Fibroblast of lung (primary cell): ENCODE measurements at places on chromosomes 4 and X. TPM values are rescaled to one million over a fixed set of nuclear protein-coding genes. Genes with fewer than 3 reads are reported as not detected.

Gene RBM46
- under 0.01 TPM in 1 of 2 replicates, not detected in the other for total RNA-seq

Gene CYBB
- total RNA-seq: under 0.01 TPM in 2 replicates

Gene CFAP299
- 2.3 and 16.2 TPM in 2 replicates for total RNA-seq

Gene HMX1
- not detected in 2 replicates for total RNA-seq

Gene FRMPD3
- total RNA-seq: under 0.01 TPM in 1 of 2 replicates, not detected in the other

Gene GAGE2A
- total RNA-seq: not detected in 2 replicates

Gene DIPK2B
- total RNA-seq: not detected in 2 replicates

- DNase-seq: no peak
These were observed 449.1 kb downstream of the FAM133A start for GRCh38 chrX:94123062-94123461.

DNA sequence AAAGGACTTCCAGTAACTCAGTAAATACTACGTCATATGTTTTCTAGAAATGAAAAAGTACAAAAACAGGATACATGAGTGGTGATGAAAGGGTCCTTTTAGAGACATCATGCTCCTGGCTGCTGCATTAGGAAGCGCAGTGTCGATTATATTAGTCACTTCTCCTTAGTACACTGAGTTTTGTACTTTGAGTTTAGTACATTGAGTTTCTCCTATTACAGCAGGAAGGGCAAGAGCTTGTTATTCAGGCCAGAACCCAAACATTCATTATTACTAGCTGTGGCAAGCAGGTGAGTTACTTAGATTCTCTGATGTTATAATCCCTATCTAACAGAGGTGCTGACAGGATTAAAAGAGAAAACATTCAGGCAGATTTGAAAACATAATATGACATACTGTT, 21.3 kb downstream of the RPGR start:
- DNase-seq: peak; percentile 75

DNA sequence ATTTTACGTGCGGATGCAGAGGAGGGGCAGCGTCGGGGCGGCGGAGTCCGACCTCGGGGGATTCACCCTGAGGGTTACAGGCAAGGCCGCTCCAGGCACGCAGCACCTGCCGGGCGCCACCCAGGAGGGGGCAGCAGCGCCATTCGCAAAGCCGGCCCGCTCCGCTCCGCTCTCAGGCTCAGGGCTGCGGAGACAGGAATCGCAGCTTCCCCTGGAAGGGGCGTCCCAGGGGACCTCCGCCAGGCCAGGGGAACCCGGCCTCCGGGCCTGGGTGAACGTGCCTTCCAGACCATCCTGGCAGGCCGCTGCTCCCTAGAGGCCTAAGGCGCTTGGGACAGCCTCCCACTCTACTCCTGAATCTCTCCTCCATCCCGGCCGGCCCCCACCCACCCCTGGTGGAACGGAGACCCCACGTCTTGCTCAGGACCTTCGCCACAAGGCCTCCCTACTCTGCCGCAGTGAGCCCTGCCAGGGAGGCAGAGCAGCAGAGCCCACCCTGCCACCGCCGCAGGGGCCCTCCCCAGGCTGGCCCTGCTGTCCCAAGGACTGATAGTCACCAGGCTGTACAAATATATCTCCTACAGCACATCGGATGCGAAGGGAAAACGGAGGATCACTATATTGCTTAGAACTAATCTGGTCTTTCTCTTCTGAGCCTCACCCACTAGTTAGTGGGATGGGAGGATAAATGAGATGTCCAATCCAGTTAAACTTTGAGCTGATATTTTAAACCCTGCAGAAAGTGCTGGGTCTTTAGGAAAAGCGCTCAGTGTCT, 115.0 kb downstream of the SMIM20 start:
- DNase-seq: peak; percentile 72

DNA sequence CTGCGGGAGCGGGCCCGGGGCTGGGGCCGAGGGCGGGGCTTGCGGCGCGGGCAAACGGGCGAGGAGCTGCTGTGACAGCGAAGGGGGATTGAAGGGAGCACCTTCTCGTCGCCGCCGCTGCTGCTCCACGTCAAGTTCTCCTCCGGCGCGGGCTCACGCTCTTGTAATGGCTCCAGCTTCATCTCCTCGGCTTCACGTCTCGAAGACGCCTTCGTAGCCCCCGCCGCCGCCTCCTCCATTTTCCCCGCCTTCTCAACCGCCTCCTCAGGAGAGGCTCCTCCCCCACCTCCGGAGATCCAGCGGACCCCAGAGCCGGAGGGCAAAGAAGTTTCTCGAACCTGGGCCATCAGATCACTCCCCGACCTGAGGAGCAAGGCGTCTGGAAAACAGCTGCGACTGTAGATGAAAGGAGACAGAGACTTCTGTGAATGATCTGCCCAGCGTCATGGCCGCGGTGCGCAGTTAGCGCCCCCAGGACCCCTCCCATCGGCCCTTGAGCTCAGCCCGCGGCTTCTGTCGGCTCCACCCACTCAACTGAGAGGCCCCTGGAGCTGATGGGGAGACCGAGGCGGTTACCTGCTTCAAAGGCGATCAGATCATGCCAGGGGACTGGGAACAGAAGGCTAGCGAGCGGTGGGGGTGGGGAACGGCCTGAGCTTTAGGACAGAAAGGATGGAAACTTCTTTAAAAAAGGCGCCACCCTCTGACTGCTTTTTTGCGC, 895 bp downstream of the USP51 start:
- DNase-seq: peak; percentile 45

- peak; percentile 75 for DNase-seq
These were observed 156.3 kb downstream of the GASK1B start for GRCh38 chr4:158016511-158016910.

GRCh38 chr4:76459291-76459723, 24.3 kb downstream of the SHROOM3 start:
- peak; percentile 98 for DNase-seq

DNA sequence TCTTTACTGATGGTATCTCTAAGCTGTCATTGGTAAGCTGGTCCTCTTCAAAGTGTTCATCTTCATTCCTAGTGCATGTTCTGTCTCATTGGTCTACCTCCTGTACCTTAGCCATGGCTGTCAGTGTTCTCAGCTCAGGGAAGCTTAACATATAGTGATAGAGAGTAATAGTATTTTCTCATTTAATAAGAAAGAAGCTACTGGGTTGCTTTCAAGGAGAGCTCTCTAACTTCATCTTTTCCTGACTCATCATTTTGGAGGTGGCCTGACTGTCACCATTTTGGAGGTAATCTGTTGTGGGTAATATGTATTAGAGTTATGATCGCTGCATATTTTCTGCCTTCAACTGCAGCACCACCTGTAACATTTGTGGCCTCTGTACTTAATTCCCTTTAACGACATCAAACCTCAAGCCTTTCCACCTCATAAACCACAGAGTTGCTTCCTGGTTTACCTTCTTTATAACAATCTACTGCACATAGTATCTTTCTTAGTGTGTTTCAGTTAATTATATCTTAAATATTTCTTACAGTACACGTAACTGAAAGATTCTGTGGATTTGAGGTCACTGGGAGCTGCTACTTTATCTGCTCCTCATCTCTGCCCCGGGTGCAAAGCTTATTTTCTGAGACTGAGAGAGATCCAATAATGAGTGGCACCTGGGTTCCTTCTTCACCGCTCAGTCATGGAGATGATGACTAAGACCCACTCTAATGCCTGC, 474.0 kb upstream of the TECRL start:
- DNase-seq: no peak

DNA sequence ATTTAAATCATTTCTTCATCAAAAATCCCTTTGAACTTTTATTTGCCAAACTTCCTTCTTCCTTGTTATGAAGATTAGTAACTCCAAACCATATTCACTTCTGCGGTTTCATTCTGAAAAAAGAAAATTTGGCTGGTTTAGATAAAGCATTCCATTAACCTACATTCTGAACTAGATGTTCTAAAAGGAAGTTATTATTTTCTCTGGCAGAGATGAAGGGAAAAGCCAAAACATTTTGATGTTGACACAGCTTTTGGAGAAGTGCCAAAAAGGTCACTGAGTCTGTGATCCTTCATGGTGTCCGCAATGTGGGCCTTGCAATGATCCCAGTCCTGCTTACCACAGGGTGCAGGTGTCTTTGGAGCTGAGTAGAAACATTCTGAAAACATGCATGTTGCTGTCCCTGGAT, 36.0 kb downstream of the CXCL8 start:
- DNase-seq: peak; percentile 94

GRCh38 chr4:105808030-105808749, 87.1 kb upstream of the NPNT start:
- no peak for DNase-seq

- DNase-seq: no peak
These were observed 1541.0 kb downstream of the PCDH7 start for GRCh38 chr4:32261196-32261595.

DNA sequence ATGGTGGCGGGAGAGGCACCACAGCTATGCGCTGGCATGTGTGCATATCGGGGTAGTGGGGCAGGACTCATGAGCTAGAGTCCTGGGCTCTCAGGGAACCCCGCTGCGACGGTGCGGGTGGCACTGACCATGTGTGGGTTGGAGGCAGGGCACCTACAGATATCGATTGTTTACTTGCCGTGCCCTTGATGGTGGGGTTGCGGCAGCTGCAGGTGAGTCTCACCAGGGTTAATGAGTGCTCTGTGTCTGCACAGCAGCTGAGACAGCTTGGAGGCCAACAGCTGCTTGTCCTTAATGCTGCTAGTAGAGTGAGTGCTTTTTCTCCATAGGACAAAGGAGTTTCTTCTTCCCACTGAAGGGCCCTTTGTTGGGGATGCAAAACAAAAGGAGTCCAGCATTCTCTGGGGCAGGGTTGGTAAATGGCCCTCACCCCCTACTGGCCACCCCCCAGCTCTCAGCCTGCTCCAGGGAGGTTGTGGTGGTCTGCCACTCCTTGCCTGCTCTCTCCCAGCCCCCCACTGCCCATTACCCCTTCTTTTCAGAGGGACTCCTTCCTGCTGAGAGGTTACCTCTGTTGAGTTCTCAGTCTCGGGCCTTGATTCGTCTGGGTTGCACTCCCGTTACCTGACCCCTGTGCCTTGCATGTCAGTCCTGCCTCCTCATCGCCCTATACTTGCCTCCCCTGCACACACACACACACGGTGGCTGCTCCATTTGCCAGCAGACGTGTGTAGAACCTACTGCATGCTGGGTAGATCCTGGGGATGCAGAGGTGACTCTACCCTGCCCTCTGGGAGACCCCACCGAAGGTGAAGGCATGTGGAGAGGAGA, 52.8 kb downstream of the TBC1D14 start:
- DNase-seq: no peak

- DNase-seq: no peak
These were observed 66.9 kb upstream of the MMAA start for GRCh38 chr4:145552181-145552822.

DNA sequence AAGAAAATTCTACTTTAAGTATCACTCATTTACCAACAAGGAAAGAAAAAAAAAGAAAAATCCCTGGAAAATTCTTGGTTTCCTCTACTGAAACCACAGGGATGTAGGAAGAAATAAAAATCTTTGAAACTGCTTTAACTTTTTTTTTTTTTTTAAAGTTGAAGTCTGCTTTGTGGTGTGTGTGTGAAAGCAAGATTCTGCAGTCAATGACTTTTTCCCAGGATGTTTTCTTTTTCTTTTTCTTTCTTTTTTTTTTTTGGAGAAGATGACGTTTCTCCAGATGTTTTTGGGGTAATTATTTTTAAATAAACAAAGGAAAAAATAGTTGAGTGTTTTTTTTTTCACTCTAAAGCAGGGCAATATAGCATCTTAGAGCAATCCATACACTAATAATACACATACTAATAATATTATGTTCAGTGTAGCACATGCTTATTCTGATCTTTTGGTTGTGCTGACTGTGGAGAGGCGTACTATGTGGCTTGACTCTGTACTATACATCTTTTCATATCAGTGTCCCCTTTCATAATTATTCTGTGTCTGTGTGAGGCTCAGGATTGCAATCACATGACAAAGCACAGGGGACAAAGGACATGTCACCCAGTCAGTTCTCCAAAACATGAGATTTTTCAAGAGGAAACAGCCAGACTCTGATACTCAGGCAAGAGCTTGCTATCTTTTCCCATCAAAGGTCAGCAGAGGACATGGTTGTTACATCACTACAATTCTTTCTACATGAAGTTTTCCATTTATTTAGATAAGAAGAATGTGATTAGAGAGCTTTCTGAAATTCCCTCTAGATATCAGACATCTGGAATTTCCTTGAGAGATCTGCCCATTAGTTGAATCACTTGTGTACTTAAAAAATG, 111.0 kb downstream of the PDE5A start:
- DNase-seq: peak; percentile 91

DNA sequence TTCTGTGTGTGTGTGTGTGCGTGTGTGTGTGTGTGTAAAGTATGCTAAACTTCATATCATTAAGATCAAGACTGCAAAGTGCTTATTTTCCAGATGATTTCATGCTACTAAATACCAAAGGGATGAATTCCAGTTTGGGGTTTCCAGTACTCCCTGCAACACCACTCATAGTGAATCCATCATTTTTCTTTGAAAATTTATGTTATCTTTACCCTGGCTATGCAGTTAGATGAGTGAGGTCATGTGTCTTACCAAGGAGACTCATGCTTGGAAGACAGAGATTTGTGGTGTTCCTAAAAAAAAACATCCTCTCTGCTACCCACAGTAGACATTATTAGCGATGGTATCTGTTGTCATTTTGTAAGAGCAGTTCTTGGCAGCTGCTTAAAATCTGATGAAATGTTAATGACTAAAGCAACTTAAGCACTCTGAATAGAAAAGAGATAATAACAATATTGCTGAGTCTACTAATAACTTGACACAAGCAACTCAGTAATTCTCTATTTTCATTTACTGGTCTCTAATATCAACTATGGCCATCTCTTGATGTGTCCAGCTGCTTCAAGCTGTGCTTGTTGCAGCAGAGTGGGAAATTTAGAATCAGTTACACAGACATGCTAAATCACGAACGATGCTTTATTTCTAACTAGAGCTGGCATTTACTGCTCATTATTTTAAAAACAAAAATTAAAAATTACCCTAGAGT, 1953.0 kb upstream of the IGFBP7 start:
- DNase-seq: no peak
